ENCODE measurements at places on chromosomes 4 and X.

DNA sequence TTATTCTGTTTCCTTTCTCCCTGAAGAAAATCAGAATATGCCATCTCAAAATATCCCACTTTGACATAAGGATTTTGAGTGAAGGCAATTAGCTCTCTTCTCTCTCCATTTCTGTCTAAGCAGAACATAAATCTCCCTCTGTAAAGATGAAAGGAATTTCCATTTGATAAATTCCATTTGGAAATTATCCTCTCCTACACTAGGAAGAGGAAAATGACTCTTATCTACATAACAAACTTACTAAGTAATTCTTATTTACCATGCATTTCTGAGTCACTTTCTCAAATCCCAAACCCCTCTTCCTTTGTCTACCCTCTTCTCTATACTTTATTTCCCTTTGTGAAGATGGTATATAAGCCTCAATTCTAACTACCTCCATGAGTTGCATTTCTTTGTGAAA lies 11.4 kb downstream of the TBCK start:
- no peak for DNase-seq

GRCh38 chrX:130788786-130789581 lies 114.0 kb downstream of the ENOX2 start:
- no peak for DNase-seq

DNA sequence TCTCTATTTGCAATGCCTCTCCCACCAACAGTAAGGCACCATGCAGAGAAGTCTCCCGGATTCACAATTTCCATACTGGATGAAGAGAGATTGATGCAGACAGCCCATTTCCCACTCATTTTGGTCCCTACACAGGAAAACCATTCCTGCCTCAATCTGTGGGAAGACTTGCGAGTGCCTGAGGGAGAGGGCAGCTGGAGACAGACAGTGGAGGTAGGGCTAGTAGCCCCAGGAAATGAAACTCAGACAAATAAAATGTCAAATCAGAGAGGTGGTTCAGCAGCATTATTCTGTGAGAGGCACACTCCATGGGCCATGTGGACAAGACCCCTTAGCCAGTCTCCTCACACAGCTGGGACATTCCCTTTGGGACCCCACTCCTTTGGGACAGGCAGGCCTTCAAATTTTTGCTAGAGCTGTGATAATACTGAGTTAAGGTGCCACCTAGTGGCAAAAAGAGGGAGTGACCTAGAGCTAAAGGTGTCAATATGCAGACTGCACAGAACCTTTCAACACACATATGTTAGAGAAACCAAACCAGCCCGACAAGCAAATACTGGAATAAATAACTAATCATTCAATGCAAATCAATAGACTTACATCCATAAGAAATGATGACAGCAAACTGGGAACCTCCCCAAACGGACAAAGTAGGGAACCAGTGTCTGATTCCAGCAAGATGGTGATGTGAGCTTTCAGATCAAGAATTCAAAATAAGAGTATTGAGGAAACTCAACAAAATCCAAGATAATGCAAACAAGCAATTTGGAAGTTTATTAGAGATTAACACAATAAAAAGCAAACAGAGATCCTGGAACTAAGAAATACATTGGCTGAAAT lies 1865.3 kb upstream of the AGA start:
- no peak for DNase-seq

GRCh38 chr4:169640261-169640870 lies 20.0 kb downstream of the CLCN3 start:
- DNase-seq: no peak

DNA sequence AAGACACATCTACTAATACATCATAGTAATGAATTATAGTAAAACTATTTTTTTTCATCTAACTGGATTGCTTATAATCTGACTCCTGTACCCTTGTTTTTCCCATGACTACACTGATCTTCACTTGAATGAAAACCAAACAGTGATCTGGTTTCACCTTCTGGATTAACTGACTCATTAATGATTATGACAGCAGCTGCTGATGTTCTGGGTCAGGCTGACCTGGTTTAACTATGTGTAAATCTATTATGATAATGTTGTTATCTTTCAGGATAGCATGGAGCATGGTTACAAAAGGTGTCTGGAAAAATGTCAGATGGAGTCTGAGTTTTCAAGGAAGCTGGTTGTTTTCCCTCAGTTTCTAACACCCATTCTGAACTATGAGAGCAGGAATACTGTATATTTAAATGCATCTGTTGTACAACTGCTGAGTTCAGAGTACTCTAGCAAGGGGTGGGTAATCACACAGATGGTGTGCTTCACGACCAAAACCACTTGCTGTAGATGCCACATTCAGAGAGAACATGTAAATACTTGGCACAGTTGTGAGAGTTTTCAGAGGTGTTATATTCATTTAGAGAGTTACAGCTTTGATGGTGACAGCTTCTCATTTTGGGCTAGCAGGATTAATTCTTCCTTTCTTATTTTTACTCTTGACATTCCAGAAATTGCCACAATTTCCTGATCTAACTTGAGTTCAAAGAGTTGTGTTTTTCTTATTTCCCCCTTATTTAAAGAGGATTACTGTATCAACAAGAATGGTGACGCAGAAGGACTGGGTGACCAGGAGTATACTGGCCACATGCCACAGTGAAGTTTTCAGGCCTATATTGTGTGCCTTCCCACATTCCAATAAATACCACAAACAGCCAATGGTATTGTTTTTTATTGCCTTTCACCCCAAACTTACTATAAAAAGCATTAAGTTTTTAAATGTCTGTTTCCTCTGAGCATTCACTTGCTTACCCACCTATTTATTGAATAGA lies 249.7 kb upstream of the TET2 start:
- DNase-seq: no peak

DNA sequence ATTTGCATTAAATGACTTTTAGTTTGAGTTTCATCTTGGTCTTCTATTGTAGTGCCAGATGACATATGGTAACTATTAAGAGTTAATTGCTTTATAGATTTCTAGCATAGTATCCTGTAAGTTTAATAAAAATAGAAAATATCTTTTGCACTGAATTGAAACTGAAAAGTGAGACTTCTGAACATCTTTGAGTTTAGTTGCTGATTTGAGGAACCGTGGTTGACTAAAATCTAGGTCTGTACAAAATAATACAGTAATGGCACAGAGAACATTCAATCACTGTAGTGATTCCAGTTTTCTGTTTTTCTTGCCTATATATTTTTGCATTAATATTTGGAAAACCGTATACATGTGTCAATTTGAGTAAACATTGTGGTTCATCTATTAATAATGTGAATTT lies 60.7 kb downstream of the SPATA4 start:
- no peak for DNase-seq

DNA sequence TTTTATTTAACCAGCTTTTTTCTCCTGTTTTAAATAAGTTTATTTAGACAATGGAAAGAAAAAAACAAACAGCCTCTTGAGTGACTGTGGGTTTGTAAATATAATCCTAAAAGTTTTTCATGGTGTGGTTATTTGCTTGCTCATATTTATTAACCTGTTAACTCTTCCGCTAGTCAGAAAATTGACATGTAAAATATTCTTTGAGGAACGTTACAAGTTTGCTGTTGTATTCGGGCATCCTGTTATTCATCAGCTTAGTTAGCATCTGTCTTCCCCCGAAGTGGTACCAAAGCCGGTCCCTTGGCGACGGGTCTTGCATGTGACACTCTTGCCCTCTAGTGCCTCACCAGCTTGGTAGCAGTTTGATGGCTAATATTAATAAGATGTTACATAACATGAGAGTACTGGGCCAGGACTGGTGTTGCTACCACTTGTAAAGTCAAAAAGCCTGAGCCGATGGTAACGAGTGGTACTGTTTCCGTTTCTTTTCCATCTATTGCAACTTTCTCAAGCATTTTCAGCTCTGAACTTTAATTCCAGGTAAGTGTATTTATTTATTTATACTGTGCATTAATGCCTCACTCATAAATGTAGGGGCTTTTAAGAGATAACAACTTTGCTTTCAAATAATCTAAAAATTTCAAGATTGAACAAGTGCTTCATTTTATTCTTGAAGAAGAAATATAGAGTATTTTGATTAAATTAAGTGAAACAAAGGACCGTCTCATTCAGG lies at the start of gene NDST3:
TSS of gene NDST3 (plus strand) at position 434 of the 733 bp plus-strand sequence. CDS start 19,425 bp downstream, outside the sequence.
- peak; percentile 39 for DNase-seq

GRCh38 chrX:119389871-119390501 lies 9.2 kb upstream of the SLC25A43 start:
- no peak for DNase-seq

DNA sequence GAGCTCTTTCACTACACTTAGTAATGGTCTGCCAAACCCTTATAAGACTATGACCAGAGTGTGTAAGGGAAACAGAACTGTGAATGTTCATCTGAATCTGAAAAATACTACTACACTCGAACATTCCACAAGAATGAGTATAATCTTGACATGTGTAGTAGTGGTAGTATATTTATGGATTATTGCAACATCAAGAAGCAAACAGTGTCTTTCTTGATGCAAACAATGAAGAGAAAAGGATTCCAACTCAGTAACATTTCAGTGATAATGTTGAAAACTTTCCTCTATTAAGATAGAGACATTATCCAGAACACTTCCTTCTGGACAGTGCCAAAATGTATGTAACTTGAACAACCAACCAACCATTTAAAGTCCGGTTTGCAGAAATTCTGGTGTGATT lies 394.7 kb upstream of the CPEB2 start:
- no peak for DNase-seq

GRCh38 chrX:37959212-37960021 lies 46.9 kb upstream of the SYTL5 start:
- DNase-seq: no peak

DNA sequence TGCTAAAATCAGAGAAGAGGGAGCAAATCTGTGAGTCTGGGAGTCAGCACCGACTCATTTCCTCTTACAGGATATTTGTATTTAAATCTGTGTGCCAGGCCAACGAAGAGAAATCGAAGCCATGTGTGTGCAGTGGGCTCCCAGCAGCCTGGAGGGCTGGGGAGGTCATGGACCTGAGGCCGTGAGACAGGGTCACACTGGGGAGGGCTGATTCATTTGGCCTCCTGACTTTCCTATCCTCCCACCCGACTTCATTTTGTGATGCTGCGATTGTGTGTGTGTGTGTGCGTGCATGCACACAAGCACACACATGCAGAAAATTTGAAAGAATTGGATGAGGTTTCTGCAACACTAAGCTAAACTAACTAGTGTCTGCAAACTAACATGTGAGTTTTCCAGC lies 48.7 kb upstream of the STX18 start:
- no peak for DNase-seq

DNA sequence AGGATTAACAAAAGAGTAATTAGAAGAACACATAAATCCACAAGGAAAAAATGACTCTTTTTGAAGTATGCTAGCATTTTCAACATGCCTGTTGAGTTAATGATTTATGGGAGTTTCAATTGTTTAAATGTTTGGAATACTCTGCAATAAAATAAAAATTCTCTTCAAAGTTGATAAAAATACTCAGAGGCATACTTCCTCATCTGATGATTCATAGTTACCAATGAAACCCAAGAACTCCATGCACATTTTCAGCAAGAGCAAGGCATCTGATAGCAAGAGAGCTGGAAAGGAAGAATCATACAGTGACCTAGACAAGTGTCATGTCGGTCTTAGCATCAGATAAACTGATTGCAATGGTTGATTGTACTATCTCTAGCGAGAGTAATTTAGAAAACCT lies 443.7 kb upstream of the ATOH1 start:
- no peak for DNase-seq

- no peak for DNase-seq
Measured at GRCh38 chr4:7591409-7592053, 156.8 kb upstream of the PSAPL1 start.
